ENCODE measurements at places on chromosomes 3 and 15.
A peak's percentile ranks its signal among the peaks of the same experiment; 100 is the strongest.

DNA sequence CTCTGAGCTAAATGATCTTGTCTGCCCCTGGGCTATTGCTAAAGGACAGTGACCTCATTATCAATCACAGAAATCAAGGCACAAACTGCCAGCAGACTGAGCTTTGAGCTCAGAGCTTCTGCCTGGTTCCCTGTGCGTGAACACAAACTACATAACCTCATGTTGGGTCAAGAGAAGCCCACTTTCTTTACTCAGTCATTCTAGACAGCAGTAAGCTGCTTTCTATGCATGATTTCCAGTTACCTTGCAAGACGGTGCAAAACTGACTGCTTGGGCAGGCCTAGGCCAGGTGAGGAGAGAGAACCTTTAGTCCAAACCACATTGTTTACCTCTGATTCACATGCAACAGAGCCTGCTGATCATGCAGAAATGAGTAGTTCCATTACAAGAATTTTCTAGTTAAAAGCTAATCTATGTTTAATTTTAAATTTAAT is 75.1 kb downstream of the ARRDC4 start:
- DNase-seq: no peak

GRCh38 chr3:173793963-173794362 is 396.4 kb downstream of the NLGN1 start:
- no peak for DNase-seq

GRCh38 chr15:59249816-59250215 is 43.2 kb downstream of the LDHAL6B start:
- no peak for DNase-seq

GRCh38 chr3:4584456-4585249 is 91.5 kb downstream of the ITPR1 start:
- DNase-seq: no peak

DNA sequence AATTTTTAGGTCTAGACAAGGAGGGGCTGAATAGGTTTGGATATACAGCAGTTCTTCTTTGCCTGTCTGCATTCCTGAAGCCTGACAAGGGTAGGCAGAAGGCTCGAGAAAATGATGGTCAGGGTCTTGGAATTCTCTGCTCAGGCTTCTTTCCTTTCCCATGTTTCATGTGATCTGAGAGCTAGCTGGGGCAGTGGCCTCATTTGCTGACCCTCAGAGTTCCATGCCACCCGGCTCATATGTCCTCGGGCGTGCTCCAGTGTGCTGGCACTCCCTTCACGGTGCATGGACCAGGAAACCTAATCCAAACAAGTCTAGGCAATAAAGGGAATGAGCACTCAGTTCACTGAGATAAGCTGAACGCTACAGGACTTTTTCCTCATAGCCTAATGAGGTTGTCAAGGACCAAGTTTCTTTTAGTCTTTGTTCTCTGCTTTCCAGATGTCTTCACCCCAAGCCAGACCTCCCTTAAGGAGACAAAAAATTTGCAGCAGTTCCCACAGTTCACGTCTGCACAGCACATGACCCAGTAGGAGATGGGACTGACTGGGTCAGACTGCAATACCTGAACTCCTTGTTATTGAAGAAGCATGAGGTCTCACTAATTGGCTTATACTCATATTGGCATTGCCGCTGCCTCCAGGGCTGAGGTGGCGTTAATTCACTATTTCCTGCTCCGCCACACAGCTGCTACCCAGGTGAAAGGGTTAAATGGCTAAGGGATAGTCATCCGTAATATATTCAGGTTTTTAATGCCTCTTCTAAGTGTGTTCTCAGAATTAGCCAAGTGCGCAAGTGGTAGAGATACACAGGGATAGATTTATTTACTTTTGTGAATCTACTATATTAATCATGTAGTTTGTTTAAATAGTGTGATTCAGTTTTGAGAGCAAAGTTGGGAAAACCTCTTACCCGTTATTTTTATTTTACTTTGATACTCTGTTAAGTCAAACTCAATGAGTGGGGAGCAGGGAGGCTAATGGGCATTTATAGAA is 15.3 kb upstream of the RTP4 start:
- DNase-seq: no peak

- DNase-seq: no peak
Observed at GRCh38 chr15:76368122-76368621, 31.6 kb downstream of the ISL2 start.

- DNase-seq: no peak
Observed at GRCh38 chr3:194312743-194313281, 38.3 kb downstream of the CPN2 start.

DNA sequence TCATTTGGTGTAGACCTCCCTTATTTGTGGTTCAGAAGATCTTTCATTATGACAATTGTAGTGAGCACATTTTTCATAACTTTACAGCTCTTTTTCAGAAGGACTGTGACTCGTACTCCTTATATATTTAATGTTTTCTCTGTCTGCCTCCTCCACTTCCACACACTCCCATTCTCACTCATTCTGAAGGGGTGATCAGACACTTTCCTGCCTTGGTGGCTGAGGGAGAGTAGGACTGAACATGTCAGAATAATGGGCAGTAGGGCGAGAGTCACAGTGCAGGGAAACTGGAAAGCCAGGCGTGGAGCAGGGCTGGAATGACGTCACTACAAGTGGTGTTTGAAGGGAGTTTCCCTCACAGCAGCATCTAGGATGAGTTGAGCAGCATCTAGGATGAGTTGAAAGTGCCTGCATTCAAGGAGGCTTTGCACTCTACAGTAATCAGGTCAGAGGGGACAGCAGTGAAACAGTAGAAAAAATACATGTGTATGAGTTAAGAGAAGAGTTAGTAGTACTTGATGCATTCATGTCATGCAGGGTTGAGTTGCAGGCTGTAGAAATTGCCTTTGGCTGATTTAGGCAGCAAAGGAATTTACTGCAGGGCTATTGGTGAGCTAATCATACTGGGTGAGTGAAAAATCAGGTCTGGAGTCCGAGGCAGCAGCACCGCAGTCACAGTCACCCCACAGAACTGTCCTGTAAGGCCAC is 36.3 kb upstream of the FBXL22 start:
- no peak for DNase-seq

DNA sequence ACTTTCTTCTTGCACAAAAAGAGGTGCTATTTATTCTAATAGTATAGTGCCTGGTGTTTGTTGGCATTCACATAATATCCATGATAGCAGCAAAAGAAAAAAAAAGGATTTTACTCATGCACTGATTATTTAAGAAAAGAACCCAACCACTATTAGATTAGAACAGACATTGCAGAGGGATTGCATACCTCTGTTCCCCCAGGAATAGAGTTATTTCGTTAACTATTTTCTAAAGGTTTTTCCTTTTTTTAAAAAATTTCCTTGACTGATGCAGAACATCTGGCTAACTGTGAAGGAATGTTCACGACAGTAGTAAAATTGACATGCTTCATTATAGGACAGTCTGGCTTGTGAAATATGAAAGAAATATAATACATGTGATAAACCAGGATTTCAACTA is 136.6 kb upstream of the PTX3 start:
- DNase-seq: no peak

DNA sequence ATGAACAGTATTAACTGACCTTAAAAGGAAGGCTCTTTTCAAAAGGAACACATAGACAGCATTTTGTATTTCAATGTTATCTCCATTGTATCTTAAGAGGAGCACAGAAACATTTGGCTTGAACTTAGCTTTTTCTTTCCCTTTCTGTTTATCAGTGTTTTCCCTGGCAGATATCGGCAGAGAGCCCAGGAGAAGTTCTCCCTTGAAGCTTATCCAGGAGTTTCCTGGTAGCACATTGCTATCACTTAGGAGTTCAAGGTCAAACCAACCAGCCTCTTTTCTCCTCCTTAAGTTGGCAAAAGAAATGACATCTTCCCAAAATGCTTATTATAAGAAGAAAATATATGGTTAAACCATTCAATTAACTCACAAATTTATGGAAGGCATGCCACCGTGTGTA is 344.6 kb upstream of the UBE2E2 start:
- no peak for DNase-seq

DNA sequence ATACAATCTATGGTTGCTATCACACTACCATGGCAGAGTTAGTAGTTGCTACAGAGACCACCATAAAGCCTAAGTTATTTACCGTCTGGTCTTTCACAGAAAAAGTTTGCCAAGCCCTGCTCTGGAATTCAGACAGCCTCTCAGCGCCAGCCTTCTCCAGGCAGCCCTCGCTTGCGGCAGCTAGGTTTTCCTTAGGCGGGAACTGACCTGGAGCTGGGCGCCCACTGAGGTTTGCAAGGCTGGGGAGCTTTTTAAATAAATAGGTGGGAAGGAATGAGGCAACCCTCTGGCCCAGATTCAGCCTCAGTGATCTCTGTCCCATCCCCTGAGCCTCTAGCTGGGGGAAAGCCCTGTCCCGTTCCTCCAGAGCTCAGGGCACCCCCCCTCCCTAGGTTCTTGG is 1.2 kb downstream of the CTSH start:
- no peak for DNase-seq

DNA sequence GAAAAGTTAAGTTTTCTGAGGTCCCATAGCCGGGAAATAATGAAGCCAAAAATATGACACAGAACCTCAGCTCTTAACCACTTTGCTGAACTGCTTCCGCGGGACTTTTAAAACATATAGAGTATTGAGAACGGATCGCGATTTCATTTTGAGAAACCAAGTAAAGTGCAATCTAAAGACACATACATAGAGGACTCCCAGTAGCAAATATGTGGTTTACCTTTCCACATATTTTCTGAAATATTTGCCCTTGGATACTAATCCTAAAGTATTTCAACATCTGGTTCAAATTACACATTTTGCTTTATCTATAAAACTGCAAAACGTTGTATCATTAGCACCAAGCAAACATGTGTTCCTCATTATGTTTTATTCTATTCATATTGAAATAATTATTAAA is 776.5 kb downstream of the ROBO2 start:
- no peak for DNase-seq

- no peak for DNase-seq
Observed at GRCh38 chr15:42373936-42374335, 14.6 kb downstream of the CAPN3 start.

DNA sequence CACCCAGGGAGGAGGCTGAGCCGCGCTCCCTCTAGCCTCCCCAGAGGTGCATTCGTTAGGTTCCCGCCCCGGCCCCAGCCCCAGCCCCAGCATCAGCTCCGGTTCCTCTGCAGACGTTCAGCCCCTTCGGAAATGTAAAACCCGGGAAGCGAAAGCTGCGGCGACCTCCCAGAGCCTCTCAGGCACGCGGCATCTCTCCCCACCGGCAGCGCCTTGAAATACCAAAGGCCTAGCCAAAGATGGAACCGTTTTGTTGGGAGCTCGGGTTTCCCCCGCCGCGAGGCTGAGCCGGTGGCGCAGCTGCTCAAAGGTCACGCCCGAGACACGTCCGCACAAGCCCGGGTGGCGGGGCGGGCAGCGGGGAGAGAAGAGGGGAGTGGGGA is 77.8 kb upstream of the HES1 start:
- DNase-seq: peak; percentile 31

GRCh38 chr15:47839233-47839825 is 122.0 kb downstream of the SEMA6D start:
- DNase-seq: no peak

DNA sequence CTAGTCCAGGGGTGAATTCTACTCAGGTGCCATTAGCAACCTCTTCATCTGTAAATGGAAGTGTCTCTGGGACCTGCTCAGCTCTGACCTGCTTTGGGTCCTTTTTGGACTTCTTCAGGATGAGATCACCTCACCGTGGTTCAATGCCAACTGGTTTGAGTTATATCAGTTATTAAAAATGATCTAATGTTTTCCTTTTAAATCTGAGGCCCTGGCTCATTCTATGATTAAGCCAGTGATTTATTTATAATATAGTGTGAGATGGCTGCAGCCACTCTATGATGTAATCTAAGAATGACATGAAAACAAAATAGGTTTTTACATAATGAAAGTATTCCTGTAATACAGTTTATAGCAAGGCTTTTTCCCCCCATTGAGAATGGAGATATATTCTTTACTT is 79.4 kb downstream of the LPP start:
- DNase-seq: no peak

DNA sequence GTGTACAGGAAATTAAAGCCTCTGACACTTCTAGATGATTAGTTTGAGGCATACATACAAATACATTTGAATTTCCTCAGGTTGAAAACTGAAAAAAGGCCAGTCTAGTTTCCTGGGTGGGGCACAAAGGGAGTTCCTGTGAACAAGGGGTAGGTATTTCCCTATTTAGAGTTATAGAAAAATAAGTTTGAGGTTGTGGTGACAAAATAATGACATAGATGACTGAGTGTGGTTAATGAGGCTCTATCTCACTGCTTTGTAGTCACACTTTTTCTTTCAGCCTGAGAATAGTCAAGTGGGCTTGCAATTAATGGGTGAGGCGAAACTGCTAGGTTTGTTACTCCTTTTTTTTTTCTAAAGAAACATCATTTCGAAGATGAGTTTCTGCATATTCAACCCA is 4.3 kb downstream of the SLCO3A1 start:
- no peak for DNase-seq

GRCh38 chr3:70740872-70741271 is 428.4 kb upstream of the MDFIC2 start:
- no peak for DNase-seq

DNA sequence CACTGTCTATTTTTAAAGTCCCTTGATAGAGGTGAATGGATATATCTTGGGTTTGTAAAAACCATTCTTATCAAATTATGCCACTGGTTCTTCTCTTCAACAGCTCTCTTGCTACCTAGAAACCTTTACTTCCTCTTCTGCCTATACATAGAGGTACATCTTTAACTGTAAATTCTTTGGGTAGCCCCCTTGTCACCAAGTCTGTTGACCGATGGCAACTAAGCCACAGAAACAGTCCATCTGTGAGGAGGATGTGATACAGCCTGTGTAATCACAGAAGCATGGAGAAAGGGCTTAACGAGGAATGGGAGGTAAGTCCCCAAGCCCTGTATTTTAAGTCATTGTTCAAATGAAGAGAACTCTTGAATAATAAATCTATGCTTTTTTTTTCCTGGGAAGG is 246.5 kb upstream of the MDFIC2 start:
- DNase-seq: no peak

- no peak for DNase-seq
Observed at GRCh38 chr3:176789947-176790346, 407.3 kb downstream of the TBL1XR1 start.

- DNase-seq: no peak
Observed at GRCh38 chr3:40172560-40172959, 136.9 kb upstream of the EIF1B start.

DNA sequence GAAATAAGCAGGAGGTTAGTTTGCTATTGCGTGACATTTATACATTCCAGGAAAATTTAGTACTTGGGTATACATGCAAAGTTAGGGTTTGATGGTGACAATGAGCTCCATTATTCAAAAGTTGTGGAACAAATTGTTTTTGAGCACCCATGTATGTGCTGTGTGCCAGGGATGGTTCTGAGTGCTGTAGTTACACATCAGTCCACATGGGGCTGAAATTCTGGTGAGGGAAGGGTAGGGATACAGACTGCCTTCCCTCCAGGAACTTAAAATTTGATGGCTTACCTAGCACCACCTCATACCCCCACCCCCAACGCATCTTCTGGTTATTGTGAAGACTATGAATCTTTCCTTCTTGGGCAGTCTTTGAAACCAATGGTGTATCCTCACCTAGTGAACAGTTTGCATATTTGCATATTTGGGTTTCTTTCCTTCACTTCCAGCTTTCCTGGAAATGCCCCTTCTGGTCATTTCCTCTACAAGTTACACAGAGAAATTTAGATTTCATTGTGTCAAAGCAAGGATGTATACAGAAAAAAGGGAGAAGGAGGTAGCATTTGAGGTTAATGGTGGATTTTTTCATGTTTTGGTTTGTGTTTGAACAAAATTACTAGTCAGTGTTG is 222.0 kb upstream of the IL12A start:
- no peak for DNase-seq

- no peak for DNase-seq
Observed at GRCh38 chr3:58621086-58621830, 44.1 kb upstream of the FAM107A start.

Measured in dorsolateral prefrontal cortex (tissue), 122 donors.